ENCODE measurements at places on chromosomes 2 and 18.

DNA sequence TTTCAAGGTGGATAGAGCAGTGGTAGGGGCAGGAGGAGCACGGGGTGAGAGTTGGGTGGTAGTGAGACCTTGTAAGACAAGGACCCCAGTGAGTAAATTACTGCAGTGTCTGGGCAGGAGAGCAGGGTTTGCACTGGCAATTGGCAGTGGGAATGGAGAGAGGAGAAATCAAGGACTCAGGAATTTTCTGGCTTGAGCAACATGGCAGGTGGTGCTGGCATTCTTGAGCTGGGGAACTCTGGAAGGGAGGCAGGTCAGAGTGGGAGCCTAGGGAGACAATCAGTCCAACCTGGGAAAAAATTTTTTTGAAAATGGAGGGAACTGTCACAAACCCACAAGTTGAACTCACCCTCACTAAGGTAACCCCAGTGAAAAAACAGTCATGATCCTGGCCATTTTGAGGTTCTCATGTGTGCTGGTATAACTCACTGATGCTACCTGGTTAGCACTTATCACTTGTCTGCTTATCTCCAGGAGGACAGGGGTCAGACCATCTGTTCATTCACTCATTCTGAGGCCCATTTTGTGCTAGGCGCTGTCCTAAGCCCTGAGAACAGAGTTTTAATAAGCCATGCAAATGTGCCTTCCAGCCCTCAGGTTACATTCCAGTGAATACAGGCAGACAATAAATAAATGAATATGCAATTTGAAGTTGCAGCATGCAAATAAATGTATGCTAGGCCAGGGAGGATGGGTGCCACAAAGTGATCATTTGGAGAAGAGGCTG lies 92.2 kb upstream of the SEC11C start:
- DNase-seq, result no peak

- no peak for DNase-seq
Measured at GRCh38 chr18:41630232-41630886, 324.7 kb upstream of the PIK3C3 start.

DNA sequence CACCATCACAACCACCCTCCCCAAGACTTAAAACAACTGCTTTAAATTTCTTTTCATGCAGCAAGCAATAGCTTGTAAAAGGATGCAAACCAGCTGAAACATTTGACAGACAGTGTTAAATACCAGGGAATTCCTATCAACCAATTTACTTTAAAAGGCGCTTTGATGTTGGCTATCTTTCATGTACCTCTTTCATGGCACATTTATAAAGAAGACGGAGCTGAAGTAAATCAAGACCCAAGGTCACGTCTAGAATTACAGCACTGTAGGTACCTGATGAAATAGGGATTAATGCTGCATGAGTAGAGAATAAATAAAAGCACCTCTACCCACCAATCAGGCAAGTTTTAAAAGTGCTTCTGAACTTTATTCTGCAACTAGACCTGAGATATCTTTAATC lies 78.9 kb downstream of the SRBD1 start:
- DNase-seq, result no peak

- DNase-seq, result no peak
Measured at GRCh38 chr2:162252153-162252552, 8.9 kb upstream of the FAP start.

DNA sequence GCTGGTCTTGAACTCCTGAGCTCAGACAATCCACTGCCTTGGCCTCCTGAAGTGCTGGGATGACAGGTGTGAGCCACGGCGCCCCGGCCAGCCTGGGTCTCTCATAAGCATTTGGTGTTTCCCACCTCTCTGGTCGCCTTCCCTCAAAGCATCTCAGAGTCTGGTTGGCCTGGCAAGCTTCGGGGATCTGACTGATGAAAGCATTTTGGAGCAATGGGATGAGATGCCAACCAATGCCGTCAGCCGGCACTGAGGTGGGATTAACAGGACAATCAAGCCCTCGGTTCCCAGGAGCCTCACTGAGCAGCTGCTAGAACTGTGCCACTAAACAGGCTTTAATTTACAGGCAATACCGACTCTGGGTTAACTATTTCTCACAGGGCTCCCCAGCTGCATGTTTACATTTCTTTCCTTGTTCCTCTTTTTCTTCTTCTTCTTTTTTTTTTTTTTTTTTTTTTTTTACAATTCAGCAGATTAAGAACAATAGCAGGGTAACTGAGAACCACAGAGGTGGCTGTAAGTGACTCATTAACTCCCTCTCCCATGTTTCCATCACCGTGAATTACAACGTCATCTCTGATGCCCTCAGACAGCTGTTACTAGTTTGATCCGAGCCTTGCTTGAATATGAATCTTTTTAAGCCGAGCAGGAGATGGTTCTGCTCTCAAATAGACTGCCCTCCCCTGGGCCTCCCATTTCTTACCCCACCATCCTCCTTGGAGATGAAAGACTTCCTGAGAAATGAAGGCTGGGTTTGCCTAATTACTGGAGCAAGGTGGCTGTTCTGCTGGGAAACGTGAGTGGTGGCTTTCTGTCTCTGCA lies 37.9 kb downstream of the ODC1 start:
- DNase-seq, result no peak

GRCh38 chr2:241859436-241860183 lies 916 bp upstream of the PDCD1 start:
- DNase-seq, result no peak

- DNase-seq, result no peak
Measured at GRCh38 chr2:239261796-239262483, 138.9 kb downstream of the HDAC4 start.

DNA sequence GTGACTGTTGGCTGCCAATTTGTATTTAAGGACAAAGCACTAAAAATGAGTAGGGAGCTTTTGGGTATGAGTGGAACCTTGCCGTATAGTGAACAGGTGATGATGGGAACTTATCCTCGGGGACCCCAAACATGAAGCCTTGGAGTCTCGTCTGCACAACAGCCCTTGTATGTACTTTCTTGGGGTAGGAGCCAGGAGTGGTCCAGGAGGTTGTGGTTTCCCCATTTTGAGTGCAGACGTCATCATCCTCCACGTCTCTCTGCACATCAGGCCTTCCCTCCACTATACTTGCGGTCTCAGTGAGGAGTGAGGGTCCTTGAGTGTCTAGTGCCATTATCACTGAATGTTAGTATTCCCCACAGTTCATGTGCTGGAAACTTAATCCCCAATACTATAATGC lies 101.5 kb upstream of the HS6ST1 start:
- DNase-seq, result no peak

- no peak for DNase-seq
Measured at GRCh38 chr2:106285237-106285829, 91.2 kb upstream of the UXS1 start.

DNA sequence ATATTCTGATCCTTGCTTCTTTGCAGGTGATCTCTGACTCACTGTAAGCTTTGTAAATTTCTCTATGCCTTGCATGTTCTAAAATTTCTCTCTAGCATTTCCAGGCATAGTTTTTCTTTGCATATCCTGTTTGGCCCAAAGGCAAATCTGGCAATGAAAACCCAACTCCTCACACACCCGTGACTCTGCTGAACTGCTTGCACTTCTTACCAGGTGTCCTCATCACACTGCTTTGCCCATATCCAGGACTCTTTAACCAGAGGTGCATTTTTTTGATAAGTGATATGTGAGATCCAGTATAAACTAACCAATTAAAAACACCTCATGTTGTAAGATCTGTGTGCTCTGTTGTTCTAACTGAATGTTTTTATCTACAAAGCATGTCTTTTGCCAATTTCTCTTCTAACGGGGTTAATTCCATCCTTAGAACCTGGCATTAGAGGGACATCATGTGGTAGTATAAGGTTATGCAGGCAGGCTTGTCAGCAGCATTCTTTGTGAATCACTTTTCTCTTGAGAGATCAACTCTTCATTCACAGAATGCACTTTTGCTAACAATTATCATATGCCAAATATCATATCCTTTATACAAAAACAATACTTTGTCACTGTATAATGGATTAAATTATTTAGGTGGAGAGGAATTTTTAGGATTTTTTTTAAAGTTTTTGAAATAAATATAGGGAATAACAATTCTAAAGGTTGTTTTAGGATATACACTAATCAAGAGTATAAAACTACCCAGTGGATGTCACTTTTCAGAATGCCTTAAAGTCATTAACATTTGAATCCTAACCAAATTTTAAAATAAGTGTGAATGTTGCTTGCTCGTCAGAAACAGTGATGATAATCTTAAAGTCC lies 20.8 kb upstream of the TMX3 start:
- DNase-seq, result no peak

DNA sequence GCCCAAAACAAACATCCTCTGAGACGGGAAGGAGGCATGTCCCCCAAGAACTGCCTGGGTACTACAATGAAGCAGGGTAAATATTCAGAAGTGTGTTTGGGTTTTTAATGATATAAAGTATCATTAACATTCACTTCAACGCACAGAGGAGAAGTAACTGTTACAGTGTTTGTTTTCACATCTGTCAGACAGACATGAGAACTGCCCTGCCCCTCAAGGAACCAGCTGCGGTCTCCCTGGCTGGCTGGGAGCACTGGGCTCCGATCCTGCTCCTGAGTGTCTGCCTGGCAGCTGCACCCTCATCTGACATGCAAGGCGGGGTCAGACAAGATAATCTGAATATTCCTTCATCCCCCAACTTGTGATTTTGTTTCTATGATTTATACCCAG lies 75.6 kb downstream of the MBP start:
- no peak for DNase-seq

DNA sequence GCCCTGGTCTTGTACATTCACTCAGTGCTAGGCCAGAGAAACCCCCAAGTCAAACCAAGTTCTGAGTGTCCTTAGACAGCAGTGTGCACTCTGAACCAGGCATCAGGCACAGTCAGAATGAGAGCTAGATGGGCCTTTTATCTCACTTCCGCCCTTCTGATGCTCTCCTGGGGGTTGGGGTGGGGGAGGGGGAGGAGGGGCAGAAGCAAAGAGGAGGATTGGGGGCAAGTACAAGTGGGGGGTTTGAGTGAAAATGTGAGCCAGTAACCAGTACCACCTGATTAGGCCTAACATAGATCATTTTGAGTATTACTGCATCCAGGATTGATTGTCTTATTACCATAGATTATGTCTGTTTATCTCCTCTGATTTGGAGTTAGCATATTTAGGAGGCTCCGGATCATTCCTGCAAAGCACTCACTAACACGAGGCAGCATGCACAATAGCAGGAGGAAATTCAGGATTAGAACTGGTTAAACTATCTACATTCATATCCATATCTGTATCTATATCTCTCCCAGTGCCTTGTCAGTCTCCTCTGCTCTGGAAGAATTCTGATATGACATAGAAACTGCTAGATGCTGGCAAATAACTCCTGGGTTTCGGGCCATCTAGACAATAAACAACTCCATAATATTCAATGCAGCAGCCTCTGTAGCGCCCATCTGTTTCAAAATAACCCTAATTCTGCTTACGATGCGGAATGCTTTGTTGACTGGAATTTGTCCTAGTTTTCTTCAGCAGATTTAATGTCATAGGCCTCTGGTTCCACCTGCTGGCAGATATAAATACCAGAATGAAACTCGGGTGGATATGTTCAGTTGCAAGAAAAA lies 149.1 kb downstream of the RHBDD1 start:
- peak; percentile 41 for DNase-seq

DNA sequence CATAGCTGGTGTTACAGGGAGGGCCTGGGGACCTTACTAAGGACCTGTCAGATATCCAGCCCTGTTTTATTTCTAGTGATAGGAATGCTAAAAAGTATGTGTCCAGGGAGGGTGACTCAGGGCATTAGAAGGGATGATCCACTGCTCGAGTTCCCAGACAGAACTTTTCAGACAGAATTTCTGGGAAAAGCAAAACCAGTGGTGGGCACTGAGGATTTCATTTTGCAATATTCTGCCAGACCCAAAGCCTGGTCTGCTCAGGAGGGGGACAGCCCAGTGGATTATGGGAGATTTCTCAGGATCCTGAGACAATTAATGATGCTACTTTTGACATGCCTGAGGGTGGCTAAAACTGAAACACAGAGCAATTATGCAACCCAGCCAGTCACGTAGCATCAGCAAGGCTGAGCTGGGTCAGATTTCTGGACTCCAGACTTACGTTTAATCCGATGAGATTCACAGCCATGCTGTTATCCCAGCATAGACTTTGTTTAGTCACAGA lies 4.7 kb upstream of the KCNE4 start:
- no peak for DNase-seq

GRCh38 chr2:143632751-143633374 lies 503.6 kb downstream of the ARHGAP15 start:
- DNase-seq, result no peak

DNA sequence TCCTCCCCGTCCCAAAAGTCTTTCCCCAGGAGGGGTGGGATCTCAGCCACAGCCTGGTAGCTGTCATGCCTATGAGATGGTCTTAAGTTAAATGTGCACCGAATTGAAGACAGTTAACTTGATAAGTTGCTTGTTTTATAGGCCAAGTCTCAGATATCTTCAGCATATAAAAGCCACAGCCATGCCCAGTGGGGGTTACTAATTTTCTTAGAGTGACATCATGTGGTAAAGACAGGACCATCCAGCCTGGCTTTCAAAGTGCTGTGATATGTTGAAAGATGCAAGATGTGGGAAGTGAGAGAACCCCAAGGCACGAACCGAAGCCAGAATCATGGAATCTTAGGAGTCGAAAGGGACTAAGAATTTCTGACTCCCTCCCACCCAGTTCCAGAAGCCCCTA lies 42.1 kb upstream of the FAM124B start:
- DNase-seq, result no peak

- no peak for DNase-seq
Measured at GRCh38 chr18:74310411-74310810, 5.2 kb upstream of the C18orf63 start.

DNA sequence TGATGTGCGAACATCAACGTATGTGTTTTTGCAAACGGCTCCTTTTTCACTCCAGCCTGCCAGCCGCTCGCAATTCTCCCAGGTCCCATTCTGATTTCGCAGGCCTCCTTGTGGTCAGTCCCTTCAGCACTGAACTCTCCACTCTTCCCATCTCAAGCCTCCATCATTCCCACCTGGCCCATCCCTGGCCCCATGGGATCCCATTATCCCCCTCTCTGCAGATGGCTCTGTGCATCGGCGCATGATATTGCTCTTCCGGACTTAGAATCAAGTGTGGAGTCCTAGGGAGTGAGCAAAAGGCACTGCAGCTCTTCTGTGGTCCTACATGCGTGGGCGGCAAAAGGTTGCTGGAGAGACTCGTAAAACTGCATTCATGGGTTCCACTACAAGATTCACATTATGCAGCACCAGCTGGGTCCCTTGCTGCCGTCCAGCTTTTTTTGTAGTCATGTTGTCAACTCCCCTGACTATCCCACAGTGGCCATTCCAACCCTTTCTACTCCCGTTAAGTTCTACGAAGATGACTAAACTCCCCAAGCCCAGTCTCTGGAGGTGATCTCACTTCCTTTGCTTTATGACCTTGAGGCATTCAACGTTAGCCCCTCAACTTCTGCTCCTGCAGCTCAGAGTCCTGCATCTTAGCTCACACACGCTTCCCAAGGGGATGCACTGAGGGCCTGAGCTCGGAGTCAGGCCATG lies 125.3 kb upstream of the NRP2 start:
- no peak for DNase-seq

- DNase-seq, result no peak
Measured at GRCh38 chr18:2982452-2983269, 30.3 kb downstream of the LPIN2 start.
